ENCODE measurements at places on chromosomes 6 and 20.
A peak's percentile ranks its signal among the peaks of the same experiment; 100 is the strongest.

DNA sequence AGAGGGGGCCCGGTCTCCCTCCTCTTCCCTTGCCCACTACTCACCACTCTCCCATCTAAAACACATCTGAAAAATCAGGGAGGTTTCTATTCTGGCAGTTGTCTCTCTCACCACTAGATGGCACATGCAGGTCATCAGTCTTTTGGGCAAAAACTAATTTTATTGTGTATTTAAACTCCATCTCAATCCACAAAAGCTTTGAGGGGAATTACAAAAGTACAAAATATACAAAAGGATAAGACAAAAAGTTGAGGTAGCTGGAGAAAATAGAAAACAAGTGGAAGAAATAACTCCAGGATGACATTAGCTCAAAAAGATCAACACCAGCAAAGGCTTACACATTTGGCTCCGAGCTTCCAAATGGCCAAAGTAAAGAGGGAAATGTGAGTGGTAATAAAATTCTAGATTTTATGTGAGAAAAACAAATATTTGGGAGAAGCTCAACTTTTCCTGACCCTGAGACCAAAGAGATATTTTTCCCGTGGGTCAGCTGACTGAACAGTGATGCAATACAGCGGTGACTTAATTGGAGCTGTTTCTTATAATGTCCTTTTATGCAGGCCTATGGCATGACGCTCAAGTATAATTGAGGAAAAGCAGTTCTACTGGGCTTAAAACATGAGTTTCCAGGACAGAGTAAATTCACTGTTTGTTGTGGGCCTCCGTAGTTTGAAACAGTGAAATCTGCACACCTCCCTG is 79.8 kb upstream of the CHD6 start:
- no peak for DNase-seq

DNA sequence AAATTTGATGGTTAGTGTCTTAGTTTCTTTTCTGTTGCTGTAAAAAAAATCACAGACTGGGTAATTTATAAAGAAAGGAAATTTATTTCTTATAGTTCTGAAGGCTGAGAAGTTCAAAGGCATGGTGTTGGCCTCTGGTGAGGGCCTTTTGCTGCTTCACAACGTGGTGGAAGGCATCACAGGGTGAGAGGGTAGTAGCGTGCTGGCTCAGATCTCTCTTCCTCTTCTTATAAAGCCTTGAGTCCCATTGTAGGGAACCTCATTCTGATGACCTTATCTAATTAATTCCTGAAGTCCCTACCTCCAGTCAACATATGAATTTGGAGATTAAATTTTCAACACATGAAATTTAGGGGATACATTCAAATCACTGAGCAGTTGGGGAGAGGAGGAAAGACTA is 62.0 kb downstream of the ARID1B start:
- no peak for DNase-seq

GRCh38 chr20:46963196-46963529 is 68.5 kb downstream of the EYA2 start:
- no peak for DNase-seq

GRCh38 chr6:148351309-148351708 is 8.7 kb downstream of the SASH1 start:
- DNase-seq, result no peak

DNA sequence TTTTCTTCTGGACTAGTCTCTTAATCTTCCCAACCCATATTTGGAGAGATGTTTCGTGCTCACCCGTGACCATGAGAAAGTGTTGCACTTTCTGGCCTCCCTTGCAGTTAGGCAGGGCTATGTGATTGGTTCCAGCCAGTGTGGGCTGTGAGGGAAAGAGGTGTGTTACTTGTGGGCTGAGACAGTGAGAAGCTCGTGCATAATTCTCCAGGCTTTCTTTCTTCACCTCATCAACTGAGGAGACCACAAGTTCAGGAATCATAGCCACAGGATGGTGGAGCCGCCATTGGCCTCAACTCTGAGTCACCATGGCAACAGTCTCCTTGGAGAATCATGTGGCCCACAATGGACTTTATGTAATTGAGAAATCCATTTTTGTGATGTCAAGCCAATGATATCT is 57.5 kb upstream of the FUCA2 start:
- DNase-seq, result no peak

GRCh38 chr6:93790981-93791380 is 371.6 kb upstream of the EPHA7 start:
- no peak for DNase-seq

DNA sequence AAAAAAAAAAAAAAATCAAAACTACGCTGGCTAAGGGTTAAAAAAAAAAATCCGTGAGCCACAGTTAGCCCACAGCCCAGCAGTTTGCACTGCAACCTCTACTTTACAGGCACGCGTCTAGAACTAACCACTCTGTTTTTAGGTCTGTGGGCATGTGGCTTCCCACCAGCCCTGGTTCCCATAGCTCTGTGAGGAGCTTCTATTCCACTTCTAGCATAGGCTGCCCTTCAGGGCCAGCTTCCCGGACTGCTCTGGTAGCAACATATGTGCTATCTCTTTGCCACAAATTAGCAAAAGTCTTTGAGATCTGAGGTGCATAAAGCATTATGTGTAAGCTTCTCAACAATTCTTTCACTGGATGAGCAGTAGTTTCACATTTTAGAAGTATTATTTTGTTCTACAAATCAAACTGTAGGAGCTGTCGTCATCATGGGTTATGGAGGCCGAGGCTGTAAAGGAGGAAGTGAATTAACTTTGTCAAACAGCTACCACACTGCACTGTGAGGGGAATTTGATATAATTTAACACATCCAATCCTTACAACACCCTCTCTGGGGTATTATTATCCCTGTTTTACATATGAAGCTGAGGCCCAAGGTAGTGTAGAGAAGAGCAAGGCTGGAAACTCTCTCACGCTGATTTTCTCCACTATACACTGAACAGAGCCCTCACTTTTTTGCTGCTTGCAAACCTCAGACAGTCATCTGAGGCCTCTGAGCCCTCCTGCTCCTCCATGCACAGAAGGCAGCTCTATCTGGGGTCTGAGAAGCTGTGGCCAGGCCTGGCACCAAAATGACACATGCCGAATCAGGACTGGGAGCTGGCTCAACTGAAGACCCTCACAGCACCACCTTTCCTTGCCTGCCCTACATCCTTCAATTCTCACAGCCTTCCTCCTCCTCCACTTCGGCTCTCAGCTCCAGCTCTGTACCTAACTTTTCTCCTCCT is 35.4 kb downstream of the MAN1A1 start:
- no peak for DNase-seq

GRCh38 chr20:50892394-50892793 is 38.8 kb downstream of the ADNP start:
- DNase-seq, result no peak

GRCh38 chr20:23315099-23315498 is 35.5 kb upstream of the NXT1 start:
- no peak for DNase-seq

DNA sequence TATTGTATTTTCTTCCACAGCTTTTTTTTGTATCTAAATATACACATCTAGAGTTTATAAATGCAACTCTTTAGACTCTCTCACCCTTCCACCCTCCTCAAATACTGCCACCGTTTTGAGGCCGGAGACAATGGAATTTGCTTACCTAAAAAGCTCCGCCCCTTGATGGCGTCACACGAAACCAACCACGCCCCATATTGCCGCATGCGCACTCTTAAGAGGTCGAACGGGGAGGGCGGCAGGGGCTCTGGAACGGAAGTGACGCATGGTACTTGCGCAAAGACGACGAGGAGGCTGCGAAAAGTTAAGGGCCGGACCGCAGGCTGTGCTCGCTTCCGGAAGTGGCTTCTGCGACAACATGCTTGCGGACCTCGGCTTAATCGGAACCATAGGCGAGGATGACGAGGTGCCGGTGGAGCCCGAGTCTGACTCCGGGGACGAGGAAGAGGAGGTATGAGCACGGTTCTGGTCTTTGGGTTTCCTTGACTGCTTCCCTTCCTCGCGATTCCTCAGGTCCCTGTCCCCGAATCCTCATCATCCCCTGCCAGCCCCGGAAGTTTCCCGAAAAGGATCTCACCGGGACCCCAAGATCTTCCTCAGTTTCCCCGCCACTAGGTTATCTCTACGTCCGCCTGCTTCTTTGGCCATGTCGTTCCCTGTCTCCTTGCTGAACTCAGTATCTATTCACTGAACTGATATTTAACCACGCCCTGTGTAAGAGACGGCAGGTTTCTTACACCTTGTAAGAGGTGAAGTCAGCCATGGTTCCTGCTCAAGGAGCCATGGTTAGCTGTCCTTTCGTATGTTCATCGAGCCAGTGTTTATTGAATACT is at the start of gene DDX27:
DDX27 (plus strand) TSS at position 326 of the 833 bp plus-strand sequence; CDS start at position 359, 33 bp downstream.
- DNase-seq, result peak; percentile 90

GRCh38 chr20:58168843-58169242 is 59.6 kb downstream of the ANKRD60 start:
- DNase-seq, result no peak

DNA sequence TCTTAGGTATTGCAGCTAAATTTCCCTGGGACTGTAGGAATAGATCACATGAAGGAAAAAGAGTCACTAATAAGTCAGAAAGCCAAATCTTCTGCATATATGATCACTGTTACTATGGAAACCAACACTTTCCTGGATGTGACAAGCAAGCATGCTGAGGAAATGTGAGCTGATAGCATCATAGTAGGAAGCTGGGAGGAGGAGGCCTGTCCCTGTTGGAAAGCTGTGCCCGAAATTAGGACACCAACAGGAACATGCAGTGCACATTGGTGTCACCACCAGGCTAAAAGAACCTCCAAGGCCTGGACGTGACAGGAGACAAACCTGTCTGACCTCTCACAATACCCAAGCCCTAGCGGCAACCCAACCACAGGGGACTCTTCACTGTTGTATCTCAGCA is 181.9 kb upstream of the PCSK2 start:
- no peak for DNase-seq

DNA sequence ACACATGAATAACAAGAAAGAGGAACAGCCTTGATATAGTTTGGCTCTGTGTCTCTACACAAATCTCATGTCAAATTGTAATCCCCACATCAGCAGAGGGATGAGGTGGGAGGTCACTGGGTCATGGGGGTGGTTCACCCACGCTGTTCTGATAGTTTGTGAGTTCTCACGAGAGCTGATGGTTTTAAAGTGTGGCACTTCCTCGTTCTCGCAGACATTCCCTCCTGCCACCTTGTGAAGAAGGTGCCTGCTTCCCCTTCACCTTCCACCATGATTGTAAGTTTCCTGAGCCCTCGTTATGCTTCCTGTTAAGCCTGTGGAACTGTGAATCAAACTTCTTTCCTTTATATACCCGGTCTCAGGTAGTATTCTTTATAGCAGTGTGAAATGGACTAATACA is 13.1 kb downstream of the SRPK1 start:
- DNase-seq, result no peak

GRCh38 chr6:141498977-141499376 is 633.7 kb upstream of the GJE1 start:
- DNase-seq, result no peak

- DNase-seq, result no peak
Observed at GRCh38 chr6:89028774-89029173, 51.8 kb upstream of the PNRC1 start.

DNA sequence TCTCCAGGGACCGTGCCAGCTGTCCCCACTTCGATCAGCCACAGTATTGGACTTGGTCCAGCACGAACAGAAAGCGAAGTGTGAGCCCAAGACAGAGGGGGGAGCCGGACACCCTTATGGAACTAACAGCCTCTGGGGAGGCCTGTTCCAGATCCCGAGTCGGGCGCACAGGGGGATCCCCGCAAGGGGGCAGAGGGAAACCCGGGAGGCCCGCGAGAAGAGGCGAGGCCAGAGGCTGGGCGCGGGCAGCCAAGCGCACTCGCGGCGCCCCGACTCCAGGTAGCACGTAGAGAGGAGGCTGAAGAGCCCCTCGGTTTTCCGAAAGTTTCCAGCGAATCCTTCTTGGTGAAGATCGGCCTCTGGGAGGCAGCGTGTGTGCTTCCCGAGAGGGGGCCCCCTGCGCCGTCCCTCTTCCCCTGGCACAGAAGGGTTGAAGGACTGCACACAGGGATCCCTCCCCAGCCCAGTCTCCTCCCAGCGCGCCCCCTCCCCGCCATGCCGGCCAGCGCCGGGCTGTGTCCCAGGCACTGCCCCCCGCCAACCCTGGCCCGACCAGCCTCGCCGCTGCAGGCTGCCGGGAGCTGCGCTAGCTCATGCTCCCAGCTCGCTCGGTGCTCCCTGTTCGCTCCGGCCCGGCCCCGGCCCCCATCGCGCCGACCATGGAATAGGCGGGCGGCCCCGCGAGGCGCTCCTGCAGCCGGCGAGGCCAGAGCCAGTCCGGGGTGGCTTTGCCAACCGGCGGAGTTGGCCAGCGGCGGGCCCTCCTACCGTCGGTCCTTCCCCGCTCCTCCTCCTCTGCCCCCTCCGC is 577 bp upstream of the SLC24A3 start:
- no peak for DNase-seq

GRCh38 chr6:44892579-44892978 is 435.6 kb upstream of the RUNX2 start:
- no peak for DNase-seq

DNA sequence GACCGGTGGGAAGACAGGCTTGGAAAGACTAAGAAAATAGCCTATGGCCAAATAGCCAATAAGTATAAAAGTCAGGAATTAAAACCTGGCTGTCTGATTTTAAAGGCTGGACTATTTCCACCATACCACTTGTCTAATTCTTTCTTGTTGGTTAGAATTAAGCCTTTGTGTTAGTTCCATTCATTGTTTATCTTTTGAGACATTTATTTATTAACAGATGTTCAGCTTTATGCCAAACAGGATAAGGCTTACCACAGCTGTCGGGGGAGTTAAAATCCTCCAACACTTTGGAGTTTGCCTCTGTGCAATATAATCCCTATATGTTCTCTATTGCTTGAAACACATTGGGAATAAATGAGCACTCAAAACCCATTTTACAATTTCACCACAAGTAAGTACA is 208.3 kb downstream of the TMEM200A start:
- no peak for DNase-seq

DNA sequence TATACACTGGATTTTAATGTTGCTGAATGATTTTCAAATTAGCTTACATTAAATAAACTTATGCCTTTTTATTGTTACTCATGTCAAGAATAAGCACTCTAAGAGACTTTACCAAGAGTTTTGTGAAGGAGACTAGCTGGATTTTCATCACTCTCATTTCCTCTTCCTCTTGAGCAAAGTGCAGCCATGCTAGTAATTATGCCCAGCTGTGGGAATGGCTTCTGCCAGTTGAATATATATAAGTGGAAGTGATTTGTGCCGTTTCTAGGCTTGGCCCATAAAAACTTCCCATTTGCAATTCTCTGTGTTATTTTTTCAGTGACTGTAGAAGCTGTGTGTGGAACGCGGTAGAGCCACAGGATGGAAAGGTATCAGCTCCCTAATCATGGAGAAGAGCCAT is 255.8 kb downstream of the HDGFL1 start:
- DNase-seq, result no peak

DNA sequence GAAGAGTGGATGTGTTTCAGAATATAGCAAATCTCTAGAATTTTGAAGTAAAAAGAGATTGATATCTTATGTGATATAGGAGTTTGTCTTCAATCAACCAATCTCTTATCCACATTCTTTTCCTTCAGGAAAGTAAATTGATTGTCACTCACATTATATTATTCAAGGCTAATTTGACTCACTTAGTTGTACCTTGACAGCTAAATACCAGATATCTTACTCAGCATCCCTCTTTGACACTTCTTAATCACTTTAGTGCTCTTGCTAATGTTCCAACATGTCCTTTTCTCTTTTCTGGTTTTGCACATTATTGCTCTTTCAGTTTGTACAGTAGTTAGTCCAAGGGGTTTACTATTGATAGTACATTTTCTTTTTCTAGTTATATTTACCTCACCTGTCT is 286.9 kb upstream of the PTCHD4 start:
- DNase-seq, result no peak

Measured in activated T-helper 1 cell treated with anti-CD3 and anti-CD28 coated beads, Interleukin-2, amount 50 U/mL, for 16 hours (primary cell).